Right cardiac atrium (tissue), 5 donors: ENCODE measurements at places on chromosomes 5 and 9. TPM values are rescaled to one million over a fixed set of nuclear protein-coding genes. Genes with fewer than 3 reads are reported as not detected.

ITK gene
- 0.77 TPM for total RNA-seq

SV2C gene
- total RNA-seq: 0.14 TPM

EMB gene
- 9.2 TPM for total RNA-seq

PHF24 gene
- 0.20 TPM for total RNA-seq

NSD1 gene
- total RNA-seq: 52.2 TPM

TMEM141 gene
- total RNA-seq: 115 TPM

CYSRT1 gene
- total RNA-seq: not detected

GFI1B gene
- 0.56 TPM for total RNA-seq

ZFAND5 gene
- total RNA-seq: 148 TPM

SPARC gene
- total RNA-seq: 896 TPM

DNA sequence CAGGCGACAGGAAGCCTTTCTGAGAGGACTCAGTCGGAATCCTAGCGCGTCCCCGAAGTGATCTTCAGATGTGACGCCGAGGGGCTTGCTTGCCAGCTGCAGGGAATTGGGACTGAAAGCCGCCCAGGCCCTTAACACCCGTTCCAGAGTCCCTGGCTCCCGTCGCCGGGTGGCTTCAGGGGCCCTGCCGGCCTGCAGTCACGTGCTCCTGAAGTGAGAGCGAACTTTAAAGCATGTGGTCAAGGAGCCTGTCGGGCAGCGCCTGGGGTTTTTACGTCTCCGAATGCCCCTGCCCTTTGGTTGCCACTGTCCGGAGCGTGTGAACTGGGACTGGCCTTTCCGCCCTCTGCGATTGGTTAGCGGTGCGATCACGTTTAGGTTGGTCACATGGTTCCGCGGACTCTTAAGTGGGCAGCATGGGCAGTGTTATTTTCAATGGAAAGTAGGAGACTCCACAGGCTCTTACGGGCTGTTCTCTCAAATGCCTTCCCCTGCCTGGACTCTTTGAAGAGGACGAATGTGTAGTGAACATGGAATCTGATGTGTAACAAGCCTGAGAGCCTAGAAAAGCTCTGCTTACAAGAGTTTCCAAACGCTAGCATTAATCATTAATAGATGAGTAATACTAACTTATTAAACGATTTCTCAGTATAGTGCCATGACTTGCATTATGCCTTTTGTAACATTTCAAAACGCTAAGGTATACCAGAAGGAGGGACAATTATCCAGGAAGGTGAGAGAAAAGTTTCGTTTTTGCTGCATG lies 1.9 kb downstream of the VLDLR start:
- DNase-seq: peak; percentile 82

DNA sequence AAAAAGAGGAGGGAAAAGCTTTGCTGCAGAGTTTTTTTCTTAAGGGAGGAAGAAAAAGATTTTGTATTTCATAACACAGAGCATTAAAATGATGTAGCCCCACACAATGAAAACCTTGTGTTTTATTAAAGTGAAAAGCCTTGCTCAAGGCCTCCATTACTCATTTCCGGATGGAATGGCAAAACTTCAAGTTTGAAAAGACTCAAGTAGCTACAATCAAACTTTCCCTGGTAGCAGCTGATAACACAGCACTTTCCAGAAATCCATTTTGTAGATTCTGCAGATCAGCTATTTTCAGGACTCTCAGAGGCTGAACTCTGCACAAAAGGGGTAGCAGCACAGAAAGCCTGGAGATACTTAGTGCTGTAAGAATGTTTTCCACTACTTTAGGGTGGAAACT lies 374.8 kb downstream of the NFIB start:
- no peak for DNase-seq

- DNase-seq: no peak
These were observed 144.4 kb upstream of the MAP3K1 start for GRCh38 chr5:56670916-56671315.

DNA sequence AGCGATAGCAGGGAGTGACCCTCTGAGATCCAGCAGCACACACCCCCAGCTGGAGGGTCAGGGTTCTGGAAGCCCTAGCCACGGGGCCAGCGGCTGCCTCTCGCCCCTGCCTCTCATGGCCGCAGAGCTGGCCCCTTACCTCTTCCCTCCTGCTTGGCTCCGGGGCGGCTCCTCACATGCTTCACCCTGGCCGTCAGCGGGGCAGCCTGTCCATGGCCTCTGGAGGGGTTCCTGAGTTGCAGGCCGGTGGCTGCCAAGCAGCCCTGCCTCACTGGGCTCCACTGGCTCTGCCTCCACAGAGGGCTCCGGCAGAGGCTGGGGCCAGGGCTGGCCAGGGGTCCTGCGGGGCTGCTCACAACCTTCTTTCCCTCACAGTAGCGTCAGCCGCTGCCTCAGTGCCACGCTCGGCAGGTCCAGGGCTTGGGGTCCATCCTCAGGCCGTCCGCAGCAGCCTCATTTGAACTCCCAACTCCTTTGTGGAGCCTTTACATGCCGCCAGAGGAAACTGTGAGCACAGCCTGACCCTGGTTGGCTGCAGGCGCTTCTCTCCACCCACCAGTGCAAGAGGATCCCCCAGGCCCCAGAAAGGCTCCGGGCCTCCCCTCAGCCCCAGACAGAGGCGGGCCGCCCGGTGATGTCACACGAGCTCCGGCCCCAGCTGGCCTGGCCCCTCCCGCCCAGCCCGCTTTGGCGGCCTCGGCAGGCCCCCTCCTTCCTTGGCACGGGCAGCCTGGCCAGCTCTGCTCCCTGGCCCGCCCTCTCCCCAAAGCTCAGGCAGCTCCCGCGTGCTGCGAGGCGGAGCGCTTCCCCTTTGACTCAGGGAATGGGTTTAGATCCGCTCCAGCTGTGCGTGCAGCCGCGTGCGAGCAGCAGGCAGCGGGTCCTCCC lies at the start of gene ANGPTL2:
ANGPTL2 (minus strand) TSS at position 460 of the 888 bp plus-strand sequence. CDS start 13,904 bp downstream, outside the sequence.
- DNase-seq: peak; percentile 98

DNA sequence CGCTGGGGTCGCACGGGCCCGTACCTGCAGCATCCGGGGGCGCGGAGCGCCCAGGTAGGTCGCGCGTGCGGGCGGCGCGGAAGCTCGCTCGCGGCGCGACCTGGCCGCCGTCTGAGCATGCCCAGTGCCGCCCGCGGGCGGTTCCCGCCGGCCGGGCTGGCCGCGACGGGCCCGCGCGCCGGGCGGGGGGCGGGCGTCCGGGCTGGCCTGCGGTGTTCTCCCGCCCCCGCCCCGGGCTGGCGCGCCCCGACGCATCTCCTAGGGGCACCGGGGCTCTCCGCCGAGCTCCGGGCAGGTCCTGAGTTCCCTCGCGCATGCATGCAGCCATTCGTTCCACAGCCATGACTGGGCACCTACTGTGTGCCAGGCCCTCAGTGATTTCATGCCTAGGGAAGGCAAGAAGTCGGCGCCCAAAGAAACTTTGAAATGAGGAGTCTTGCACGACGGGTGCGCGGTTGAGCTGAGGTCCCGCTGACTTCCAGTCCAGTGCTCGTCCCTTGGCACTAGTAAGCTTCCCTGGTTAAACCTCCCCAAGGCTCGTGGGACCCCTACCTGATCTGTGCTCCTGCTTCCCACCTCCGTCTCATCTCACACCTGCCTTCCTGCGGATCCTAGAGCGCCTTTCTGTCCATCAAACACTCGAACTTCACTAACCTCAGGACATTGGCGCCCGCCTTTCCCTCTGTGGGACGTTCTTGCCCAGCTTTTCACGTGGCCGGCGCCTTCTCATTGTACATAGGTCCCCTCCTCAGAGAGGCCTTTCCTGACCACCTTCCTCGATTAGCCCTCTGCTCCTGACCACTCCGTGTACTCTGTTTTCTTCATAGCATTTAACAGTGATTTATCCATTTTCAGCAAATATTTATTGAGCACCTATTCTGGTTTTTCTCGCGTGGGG lies at the start of gene PTPN3:
PTPN3 (minus strand) TSS at position 113 of the 898 bp plus-strand sequence. CDS start 34,873 bp downstream, outside the sequence.
- peak; percentile 75 for DNase-seq

DNA sequence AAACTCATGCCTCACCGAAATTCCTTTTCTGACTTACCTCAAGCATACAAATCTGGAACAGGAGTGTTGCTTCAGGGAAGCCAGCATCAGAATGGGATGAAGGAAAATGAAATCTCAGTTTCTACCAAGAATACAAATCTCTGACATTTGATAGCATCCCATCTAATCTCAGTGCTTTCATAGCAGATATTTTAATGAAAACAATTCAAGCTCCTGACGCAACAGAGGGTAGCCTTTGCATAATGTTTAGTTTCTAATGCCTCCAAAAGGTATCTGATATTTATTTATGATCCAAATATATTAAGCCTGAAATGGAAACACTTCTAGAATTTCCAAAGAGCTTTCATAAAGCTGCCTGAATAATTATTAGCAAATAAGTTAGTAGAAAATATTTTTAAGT lies 251.4 kb downstream of the DEPDC1B start:
- DNase-seq: no peak

DNA sequence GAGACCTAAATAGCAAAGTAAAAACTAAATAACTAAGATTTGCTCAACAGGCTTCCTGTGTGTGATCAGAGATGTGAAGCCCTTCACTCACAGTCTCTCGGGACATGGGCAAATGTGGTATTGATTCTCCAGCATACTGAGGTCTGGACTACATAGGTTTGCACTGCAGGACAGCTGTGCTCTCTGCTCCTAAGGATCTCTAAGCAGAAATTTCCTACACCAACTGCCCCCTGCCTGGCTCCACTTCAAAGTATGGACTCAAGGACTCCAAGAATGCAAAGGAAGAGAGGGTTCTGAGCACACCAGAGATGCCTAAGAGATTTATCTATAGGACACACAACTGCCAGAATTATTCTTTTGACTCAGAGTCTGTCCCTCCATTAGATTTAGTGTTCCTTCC lies 487.2 kb downstream of the SEMA5A start:
- DNase-seq: no peak

DNA sequence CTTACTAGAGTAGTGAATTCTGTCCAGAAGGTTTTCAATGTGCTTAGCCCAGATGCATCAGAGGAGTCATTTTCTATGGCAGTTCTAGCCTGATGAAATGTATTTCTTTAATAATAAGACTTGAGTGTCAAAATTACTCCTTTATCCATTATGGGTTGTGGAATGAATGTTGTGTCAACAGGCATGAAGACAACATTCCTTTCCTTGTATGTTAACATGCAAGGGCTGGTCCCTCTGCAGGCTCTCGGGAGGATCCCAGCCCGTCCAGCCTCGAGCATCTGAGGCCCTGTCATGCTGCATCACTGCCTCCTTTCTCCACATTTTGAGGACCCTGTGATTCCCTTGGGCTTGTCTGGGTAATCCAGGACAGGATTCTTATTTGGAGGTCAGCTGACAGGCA lies 42.9 kb upstream of the FAM120AOS start:
- no peak for DNase-seq

- DNase-seq: peak; percentile 100
These were observed at the start of gene DUSP1 for GRCh38 chr5:172770675-172771438. TSS of gene DUSP1 (minus strand) at chr5:172771195. CDS start at chr5:172770952, 243 bp downstream.

- no peak for DNase-seq
These were observed 33.5 kb downstream of the SEMA4D start for GRCh38 chr9:89464300-89464901.

- DNase-seq: no peak
These were observed 340.3 kb downstream of the GADD45G start for GRCh38 chr9:89945133-89945532.

- DNase-seq: no peak
These were observed 258.6 kb downstream of the CRB2 start for GRCh38 chr9:123614306-123615263.

GRCh38 chr9:92392690-92393089 lies 11.7 kb downstream of the OGN start:
- no peak for DNase-seq

DNA sequence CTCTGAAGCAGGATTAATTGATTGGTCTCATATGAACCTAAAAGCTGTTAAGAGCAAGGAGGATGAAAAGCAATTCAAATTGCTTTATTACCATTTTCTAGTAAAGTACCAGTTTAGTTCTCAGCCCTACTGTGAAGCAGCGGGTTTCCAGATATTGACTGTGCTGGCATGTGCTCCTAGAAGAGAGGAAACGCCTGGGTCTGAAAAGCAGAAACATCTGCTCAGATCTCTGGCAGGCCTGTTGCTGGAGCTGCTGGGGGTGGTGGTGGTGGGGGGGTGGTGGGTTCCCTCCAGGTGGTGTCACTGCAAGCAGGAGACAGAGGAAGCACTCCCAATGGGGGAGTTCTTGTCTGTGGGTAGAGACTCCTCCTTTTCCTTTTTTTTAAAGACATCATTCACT lies 105.5 kb upstream of the ZNF462 start:
- DNase-seq: no peak

DNA sequence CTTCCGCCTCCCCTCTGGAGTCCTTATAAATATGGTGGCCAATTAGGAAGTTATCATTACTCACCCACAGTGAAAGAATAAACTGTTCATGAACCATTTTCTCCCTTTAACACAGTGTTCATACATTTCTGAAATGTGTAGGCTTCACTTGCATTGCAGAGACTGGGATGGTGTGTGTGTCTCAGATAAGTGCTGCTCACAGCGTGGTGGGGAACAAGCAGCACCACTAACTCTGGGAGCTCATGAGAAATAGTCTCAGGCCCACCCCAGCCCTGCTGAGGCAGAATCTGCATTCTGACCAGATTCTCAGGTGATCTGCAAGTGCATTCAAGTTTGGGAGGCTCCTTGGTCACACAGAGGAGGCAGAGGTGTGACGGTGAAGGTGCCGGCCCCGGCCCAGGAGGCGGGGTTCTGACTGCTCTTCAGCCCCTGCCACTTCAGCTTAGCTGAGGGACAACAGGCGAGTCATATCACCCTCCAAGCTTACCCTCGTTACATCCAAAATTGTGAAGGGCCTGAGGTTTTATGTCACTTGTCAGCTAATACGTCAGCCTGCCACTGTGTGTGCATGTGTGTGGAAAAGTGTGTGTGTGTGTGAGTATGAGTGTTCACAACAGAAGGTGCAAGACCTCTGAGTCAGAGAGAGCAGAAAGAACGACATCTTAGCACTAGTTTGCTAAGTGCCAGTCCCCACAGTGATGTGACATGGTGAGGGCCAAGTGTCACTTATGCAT lies 34.7 kb downstream of the DAP start:
- no peak for DNase-seq

DNA sequence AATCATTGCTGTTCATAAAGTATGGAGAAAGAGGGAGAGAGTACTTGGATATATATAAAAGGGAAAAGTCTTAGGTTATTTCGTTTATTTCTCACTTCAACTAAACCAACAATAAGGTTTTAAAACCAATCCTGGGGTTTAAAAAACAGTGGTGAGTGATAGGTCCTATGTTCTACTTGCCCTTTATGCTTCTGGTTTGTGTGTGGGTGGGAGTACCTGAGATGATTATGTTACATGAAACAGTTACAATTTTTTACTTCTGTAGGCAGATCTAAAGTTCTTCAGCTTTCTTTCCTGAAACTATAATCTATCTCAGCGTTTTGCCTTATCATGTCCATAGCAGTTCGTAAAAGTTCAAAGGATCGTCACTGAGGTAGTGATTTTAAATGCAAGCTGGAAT lies 49.2 kb downstream of the STX17 start:
- no peak for DNase-seq
